Placental pericyte (primary cell): ENCODE measurements at places on chromosomes 7 and 10. TPM values are rescaled to one million over a fixed set of nuclear protein-coding genes. Genes with fewer than 3 reads are reported as not detected.

The CC2D2B gene
- not detected in 2 replicates for total RNA-seq

The AZGP1 gene
- not detected in 2 replicates for total RNA-seq

The PRSS2 gene
- not detected in 2 replicates for total RNA-seq

The SYCE1 gene
- 8.3 and 9.7 TPM in 2 replicates for total RNA-seq

The VSIR gene
- total RNA-seq, result 14.7 and 21.7 TPM in 2 replicates

The CASP2 gene
- total RNA-seq, result 8.3 and 15.0 TPM in 2 replicates
